ENCODE measurements at places on chromosomes 12 and 14.

DNA sequence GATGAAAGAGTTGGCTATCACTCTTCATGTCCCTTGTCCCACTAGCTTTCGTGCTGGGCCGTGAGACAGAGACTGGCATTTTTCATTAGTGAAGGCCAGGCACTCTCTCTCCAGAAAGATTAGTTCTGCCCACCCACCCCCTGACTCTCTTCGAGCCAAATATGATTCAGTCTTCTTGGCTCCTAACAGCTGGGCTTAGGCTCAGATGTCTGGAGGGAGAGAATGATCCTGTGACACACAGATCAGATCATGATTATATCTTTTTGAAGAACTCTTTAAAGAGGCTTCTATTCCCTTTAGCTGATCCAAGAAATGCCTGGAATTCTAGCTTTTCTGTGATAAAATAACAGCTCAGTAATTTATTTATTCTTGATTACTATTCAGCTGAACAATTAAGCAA lies 5.2 kb upstream of the GNG2 start:
- no peak for DNase-seq

DNA sequence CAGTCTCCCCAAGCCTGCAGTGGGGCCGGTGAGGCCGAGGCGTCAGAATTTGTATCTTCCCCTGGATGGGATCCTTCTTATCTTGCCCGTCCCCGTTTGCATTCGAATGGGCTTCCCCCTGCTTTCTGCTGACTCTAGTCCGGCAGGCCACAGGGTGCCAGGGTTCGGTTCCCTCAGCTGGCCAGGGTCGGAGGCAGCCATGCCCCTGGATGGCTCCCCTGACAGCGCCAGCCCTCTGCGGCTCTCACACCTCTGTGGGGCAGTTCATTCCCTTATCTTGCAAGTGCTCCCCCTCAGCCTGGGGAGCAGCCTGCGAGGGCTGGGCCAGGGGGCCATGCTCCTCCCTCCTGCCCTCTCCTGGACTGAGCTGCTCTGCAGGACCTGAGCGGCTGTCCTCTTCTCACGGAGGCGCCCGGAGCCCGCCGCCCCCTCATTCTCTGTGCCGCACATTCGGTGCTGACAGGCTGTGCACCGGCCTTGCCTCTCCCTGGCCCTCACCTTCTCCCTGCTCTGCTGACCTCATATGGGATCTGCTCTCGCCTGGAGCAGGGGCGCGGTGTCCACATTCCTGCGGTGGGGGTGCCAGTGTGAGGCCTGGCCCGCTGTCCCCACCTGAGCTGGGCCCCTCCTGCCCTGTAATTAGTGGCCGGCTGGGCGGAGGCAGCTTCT lies 32.8 kb downstream of the KIF26A start:
- DNase-seq: no peak

DNA sequence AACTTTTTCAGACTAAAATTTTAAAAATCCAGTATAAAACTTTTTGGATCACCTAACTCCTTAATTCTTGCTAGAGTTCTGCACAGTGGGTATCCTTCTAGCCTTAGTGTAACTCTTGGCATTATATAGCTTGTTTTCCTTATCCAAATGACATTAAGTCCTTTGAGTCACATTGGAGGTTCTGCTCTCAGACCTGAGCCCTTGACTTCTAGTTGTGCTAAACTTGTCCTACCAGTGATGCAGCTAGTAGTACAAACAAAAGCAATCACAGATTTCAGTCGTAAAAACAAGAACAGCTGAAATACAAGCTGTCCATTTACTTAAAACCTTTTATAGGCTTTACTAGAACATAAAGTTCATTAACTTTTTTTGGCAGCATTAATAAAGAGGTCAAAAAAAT lies 10.5 kb downstream of the ZBTB1 start:
- no peak for DNase-seq

DNA sequence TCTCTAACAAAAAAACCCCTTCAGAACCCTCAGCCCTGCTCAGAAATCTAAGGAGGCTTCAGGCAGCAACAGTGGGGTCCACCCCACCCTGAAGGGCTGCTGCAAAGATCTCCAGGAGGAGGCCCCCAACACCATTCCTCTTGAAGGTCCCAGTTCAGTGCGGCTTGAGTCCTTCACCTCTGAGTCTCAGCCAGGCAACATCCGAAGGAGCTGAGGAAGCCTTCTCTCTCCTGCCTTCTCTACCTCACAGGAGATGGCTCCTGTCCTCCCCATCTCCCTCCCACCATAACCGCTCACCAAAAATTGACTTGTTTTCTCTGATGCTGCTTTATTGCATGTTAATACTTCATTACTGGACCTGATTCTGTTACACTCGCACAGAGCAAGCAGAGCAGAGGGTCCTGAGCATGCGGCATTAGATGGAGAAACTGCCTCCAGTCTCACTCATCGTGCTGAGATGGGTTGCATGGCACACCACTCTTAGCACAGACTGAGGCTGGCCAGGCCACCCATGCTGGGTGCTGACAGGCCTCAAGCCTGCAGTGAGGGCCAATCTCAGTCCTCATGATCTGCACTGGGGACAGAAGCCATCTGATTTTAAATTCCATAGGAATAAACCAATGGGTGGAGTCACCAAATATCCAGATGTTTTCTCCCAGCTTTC lies 224.8 kb downstream of the CACNA1C start:
- no peak for DNase-seq

DNA sequence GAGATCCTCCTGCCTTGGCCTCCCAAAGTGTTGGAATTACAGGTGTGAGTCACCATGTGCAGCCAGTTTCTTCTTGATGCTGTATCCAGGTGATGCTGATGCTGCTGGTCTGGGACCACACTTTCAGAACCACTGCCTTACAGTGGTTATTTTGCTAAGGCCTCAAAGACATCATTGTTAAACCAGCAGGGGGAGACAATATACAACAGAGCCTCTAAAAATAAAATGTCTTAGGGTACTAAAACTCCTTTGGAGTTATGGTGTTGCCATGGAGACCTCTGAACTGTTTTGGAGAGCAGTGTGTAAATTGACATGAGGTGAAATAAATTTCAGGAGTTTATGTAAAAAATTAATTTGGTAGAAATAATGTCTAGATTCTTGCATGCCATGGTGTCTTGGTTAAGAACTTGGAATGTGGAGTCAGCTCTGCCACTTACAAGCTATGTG lies 1.1 kb upstream of the ARG2 start:
- peak; percentile 49 for DNase-seq

Data from urinary bladder (tissue), 4 donors.